RWPE2 (cell line): ENCODE measurements at places on chromosomes 6 and 20.

- DNase-seq: no peak
Observed at GRCh38 chr6:137391061-137391814, 103.0 kb downstream of the OLIG3 start.

GRCh38 chr20:53918949-53919361, 151.4 kb downstream of the BCAS1 start:
- no peak for DNase-seq

DNA sequence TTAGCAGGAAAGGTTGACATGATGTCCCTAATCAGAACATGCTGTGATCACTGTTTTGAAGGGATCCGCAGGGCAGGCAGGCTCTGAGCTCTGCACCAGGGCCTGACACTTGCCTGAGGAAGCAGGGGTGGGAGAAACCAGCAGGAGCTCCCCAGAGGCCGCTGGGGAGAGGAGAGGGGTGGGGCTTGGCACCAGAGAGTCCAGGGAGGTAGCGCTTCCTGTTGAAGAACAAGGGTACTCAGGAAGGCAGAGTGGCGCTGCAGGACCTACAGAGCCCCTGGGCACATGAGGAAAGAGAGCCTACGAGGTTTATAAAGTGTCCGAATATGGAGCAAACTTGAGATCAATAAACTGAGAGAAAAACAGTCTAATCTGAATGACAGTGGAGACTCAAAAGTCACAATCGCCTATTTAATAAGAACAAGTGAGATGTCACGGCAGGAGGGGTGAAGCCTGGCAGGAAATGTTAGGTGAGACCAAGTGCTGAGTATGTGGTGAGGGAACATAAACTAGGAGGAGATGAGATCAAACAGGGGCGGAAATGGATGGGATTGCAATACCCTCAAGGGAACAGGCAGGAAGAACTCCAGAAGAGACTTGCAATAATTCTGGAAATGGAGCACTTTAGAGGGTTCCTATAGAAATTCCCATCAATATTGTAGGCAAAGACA, 5.8 kb upstream of the TBXT start:
- no peak for DNase-seq

DNA sequence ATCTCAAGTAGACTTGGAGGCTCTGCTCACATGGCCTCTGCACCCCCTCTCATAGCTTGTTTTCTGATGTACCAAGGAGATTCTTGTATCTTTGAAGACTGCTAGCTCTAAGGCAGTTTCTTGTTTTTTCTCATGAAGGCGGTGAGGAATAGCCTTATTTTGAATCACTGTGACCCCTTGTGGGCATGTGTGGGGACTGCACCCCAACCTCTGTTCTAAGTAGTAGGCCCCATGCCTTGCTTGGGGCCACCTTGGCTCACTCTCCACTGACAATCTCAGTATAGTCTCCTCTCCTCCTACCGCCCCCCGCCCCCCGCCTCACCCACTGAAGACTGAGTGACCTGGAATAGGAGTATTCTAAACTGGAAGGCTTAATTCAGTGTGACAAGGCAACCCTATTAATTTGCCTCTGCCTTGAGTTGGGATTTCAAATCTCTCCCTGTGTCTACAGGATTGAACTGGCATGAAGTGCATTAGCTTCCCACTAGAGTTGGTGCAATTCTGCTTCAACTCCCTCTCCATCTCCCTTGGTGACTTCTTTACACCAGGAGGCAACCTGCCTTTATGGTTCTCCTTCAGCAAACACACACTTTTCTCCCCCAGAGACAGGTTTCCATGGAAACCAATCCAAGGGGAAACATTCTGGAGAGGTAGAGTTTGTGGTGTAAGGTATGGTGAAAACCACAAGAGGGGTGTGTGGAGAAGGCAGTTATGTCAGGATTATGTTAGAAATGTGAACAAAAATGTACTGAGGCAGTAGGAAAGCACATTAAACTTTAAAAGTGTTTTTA, 75.4 kb upstream of the ECI2 start:
- no peak for DNase-seq

DNA sequence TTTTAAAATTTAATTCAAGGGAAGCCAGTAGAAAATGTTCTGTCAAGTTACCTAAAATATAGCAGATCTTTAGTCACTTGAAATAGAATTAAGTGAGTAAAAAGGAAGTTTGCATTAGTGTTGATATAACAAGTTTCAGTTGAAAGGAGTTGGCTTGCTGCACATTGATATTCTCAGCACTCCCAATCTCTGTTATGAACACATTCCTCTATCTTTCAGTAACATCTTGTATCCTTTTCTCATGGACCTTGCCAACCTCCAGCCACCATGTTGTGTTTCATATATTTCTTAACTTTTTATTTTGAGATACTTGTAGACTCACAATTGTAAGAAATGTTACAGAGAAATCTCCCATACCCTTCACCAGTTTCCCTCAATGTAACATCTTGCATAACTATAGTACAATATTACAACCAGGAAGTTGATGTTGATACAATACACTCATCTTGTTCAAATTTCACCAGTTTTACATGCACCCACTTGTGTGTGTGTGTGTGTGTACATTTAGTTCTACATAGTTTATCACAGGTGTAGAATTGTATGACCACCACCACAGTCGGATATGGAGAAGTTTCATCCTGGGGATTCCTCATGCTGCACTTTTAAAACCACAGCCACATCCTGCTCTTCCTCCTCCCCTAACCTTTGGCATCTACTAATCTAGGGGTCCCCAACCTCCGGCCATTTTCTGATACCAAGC, 20.2 kb upstream of the PAQR8 start:
- no peak for DNase-seq

GRCh38 chr20:11271920-11272594, 598.3 kb upstream of the JAG1 start:
- DNase-seq: no peak

DNA sequence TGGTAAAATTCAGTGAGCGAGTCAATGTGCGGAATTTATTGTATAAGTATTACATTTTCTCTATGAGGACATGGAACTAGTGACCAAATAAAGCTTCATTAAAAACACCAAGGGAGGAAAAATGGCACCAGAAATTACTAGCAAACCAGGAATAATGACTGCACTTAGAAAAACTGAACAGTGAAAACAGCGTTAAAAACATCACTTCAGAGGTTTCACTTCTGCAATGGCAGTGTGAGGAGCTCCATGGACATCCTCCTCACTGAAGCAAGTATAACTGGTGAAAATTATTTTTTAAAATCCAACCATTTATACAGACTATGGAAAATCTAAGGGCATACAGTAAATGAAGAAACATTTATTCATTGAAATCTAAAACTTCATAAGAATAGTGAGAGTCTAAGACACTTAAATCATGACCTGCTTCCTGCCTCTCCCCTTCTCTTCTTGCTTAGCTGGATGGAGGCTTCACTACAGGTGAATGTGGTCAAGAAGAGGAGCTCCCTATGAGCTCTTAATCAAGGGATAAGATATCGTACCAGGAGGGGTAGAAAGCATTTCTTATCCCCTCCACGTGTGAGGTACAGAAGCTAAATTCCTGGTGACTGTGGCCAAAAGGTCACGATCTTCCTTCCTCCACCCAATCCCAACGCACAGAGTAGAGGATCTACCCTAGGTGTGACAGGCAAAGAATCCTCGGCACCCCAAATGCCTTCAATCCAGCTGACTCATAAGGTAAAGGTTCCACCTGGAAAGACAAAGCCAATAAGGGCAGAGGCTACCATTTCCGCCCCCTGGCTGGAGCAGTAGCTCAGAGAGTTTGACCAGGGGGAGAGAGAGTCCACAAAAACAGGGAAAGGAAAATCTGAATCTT, 12.3 kb upstream of the ASF1A start:
- no peak for DNase-seq

DNA sequence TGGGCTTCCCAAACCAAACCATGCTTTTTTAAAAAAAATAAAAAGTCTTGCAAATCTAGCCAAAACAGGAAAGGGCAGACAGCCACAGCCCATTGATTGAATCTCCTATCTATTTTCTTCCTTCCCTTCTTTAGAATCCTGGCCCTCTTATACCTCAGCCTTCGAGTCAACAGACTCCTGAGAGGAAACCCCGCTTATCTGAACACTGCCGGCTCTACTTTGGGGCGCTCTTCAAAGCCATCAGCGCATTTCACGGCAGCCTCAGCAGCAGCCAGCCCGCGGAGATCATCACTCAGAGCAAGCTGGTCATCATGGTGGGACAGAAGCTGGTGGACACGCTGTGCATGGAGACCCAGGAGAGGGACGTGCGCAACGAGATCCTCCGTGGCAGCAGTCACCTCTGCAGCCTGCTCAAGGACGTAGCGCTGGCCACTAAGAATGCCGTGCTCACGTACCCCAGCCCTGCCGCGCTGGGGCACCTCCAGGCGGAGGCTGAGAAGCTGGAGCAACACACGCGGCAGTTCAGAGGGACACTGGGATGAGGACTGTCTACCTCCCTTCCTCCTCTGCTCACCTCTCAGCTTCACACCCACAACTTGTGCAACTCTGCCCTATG, 10.1 kb upstream of the RTF2 start:
- DNase-seq: no peak

- DNase-seq: no peak
Observed at GRCh38 chr6:155384321-155384952, 70.2 kb upstream of the TFB1M start.

- no peak for DNase-seq
Observed at GRCh38 chr20:39289316-39289715, 327.2 kb downstream of the DHX35 start.

DNA sequence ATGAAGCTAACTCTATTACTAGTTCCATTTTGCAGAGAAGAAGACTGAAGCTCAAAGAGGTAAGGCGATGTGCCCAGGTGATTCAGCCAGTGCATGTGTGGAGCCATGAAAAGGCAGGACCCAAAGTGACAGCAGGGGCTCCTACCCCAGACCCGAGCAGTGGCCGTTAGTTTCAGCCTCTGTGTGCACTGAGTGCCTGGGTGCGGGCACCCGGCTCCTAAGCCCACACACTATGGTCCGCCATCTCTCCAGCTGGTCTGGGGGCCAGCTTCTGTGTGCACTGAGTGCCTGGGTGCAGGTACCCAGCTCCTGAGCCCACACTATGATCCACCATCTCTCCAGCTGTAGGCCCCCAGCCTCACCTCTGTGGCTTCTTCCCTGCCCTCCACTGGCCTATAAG, 123.5 kb upstream of the CST7 start:
- peak; percentile 9 for DNase-seq

DNA sequence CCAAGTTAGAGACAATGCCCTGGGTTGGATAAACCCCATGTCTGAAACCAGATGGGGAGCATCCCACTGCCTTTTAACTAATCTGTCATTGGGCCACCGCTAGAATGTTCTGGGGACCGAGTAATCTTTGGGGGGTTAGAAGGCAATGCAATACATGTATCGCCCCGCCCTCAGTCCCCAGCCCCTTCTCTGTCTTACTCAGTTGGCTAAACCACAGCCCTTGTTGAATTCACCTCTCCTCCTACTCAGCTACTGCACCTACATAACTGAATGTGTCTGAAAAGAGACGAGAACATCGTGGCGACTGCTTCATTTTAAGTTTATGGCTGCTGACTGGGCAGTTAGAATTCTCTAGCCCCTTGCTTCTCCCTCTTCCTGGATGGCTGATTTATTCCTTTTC, 15.1 kb upstream of the CCR6 start:
- no peak for DNase-seq

GRCh38 chr20:10665791-10666190, 8.0 kb downstream of the JAG1 start:
- no peak for DNase-seq

- DNase-seq: no peak
Observed at GRCh38 chr20:63254232-63254605, at the start of gene NKAIN4. TSS of gene NKAIN4 (minus strand) at chr20:63254463. CDS start at chr20:63254450, 13 bp downstream.

- no peak for DNase-seq
Observed at GRCh38 chr20:16619953-16620352, 46.7 kb upstream of the KIF16B start.

DNA sequence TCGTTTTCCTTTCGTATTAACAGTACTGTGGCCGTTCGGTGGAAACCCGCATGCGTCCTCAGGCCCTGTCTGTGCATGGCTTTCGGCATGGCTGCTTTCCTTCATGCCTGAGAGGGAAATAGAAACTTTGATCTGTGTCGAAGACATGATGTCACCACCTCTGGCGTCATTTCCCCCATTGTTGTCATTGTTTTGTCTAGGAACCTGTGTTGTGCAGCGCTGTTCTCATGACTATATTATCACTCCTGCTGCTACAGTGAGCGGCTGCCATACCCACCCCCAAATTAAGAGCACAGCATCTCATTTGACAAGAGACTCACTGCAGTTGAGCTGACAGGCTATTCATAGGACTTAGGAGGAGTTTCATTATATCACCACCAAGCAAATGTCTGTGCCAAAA, 172.3 kb downstream of the TMEM242 start:
- DNase-seq: no peak

DNA sequence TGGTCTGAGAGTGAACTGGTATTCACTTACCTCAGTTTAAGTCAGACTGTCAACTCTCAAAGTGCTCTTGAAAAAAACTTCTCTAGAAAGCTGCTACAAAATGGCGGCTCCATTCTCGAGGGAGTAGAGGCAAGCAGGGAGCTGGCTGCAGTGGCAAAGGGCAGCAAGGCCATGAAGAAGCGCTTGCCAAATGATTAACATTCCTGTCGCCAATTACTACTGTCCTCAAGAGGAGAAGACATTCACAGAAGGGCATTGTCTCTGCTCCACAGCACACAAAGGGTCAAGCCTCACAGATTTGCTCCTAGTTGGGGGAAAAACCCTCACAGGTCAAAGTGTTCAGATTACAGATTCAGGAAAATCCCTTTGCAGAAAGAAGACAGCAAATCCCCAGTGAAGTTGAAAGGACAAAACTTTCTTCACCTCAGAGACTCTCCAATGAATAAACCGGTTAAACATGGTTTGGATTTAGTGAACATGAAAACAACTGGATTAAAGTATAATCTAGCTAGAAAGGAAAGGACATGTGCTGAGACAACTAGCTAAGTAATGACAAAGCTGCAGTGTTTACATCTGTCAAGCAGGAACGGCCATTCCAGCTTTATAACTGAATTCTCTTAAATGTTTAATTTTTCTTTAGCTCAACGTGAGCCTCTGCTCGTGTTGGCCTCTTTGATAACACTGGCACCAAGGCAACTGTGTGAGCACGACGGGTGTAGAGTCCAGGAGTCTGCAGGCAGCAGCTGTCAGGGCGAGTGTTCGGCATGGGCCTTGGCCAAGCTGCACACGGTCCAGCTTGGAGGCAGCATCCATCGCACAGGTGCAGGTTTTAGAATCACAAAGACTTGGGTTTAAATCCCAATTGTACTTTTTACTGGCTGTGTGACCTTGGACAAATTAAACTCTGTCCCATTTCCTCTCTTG, 37.6 kb downstream of the NR2E1 start:
- DNase-seq: no peak

DNA sequence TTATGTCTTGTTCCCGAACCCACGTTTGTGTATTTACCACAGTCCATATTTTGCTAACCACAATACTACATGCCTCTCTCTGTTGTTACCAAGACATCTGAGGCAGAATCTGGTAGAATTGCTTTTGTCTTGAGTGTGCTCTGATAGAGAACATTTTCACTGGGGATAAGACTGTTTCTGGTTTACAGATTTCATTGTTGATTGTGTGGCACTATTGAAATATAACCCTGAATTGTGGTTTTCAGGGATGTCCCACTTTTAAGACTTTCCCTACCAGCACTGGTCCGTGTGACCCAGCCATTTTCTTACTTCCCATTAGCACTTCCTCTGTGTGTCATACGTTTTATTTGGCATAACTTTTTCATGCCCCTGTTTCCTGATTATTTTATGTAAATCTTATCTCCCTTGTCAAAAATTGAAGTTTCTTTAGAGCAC, 12.2 kb downstream of the NCOA7 start:
- no peak for DNase-seq
